CD4-positive, alpha-beta T cell treated with Interleukin-2 at 100 ng/mL for 4 hours (primary cell): ENCODE measurements at places on chromosomes 5 and 9.
A peak's percentile ranks its signal among the peaks of the same experiment; 100 is the strongest.

DNA sequence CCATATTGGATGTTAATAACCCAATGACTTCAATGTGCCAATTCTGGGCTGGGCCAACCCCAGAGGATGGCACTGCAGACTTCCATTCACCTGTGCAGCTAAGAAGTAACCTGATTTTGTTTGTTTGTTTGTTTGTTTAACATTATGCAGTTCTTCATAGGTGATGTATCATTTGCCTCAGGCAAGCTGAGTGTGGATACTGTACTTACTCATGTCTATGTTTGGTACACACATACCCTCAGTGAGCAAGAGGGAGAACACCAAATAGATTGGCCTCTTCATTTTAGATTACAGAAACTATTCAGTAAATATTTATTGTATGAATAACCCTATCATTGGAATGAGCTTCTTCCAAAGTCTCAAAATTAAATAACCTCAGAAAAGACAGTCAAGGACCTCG, 180.2 kb upstream of the SMC2 start:
- no peak for DNase-seq

DNA sequence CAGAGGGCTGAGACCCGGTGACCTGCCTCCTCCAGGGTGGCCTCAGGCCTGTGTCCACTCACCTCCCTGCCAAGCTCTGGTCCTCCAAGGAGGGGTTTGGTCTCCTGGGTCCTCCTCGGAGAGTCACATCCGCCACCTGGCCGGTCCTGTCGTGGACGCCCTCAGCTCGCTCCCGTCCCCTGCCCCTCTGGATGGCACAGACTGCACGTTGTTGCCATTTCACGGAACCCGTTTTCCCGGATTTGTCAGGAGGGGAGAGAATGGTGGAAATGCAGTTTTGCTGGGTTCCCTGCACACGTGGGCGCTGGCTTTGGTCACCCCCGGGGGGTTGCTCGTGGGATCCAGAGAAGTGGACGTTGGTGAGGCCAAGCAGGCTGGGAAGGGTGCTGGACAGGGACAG, 62.7 kb downstream of the RXRA start:
- no peak for DNase-seq

GRCh38 chr5:176700239-176700847, 53.1 kb downstream of the TSPAN17 start:
- no peak for DNase-seq

- DNase-seq = no peak
Observed at GRCh38 chr9:86304236-86304730, 21.9 kb upstream of the ISCA1 start.

DNA sequence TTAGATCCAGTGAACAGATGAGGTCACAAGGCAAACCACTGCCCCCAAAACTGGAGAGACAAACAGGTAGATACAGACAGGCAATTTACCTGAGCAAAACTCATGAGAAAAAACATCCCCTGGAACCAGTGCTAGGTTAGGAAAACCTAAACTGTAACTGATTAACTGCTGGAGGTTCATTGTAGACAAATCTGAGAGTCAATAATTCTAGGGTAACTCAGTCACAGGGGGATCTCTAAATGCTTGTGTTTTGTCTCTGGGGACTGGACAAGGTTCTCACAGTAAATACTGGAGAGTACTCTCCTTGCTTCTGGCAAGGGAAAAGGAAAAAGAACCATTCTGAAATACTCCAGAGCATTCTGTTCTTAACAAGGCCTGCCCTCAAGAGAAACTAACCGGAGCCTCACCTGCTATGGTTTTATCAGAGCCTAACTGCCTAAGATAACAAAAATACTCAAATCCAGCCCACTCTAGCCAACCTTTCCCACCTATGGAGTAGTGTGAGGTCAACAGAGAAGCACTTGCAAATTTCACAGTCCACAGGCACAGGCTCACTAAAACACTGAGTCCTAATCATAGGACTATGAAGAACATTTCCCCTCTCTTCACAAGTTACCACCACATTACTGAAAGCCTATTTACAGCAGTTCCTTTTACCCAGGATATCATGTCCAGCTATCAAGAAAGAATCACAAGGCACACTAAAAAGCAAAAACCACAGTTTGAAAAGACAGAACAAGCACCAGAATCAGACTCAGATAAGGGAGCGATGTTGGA, 139.9 kb upstream of the ACOT12 start:
- DNase-seq = no peak

DNA sequence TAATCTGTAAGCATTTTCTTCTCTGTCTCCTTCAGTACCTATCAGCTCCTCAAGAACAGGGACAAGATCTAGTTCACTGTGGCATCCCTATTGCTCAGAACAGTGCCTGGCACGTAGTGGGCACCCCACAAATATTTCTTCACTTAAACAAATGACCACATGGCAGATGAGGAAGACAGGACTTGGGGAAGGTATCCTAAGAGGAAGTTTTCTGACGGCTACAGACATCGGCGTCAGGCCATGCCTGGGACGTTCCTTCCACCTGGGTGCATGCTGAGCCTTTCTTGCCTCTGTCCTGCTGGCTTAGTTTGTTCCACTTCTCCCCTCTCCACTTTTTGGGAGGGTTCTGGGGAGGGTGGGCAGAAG, 60.2 kb downstream of the NEURL1B start:
- no peak for DNase-seq

- DNase-seq = no peak
Observed at GRCh38 chr9:95762322-95762721, 113.2 kb upstream of the ERCC6L2 start.

GRCh38 chr5:80654054-80654390, 430 bp upstream of the MSH3 start:
- no peak for DNase-seq

GRCh38 chr5:131230406-131230805, 33.4 kb upstream of the CDC42SE2 start:
- DNase-seq = no peak

GRCh38 chr5:143222287-143223231, 180.9 kb downstream of the NR3C1 start:
- peak; percentile 83 for DNase-seq

DNA sequence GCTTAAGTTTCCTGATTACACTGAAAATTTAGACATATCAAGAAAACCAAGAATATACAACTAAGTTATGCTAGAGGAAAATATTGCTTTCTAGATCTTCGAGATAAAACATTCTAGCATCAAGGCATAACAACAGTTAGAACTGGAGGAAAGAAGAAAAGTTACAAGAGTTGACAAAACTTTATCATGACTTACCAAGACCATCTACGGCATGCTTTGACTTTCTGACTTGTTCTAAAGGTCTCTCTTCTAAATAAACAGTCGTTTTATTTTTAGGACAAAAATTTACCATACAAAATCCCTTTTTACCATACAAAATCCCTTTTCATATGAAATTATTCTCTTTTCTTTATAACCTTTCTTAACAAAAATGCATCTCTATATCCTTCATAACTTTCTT, 1110.1 kb upstream of the CDH10 start:
- no peak for DNase-seq

GRCh38 chr5:172903790-172904189, 55.4 kb upstream of the RPL26L1 start:
- DNase-seq = no peak

DNA sequence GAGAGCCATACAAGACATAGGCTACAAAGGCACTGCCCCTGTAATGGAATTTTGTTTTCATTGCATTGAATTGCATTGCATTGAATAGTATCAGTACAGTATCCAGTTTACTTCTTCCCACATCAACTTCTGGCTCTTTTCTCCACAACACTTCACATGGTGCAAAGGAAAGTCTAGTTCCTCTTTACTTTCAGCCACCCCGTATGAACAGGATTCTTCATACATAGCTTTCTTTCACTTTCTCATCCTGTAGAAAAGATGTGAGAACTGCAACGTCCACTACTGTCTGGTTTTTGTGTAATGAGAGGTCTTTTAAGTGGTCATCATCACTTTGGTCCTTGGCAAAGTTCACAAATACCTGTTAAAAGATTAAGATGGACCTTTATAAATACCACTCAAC, 20.2 kb downstream of the NIPSNAP3B start:
- no peak for DNase-seq

DNA sequence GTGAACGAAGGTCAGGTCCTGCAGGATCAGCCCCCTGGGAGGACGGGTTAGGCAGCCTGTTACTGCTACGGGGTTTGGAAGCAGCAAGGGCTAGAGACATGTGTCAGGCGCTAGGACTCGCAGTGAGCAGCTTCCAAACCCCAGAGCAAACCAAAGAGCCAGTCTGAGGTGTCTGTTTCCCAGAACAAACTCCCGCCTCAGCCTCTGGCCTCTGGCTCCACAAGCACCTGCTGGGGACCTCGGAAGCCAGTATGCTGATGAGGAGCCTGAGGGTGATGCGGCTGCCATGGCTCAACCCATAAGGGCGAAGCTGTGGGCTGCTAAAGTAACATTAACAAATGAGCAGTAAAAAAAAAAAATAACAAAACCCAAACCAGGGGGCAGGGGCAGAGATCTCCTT, 35.0 kb downstream of the PRRT1B start:
- no peak for DNase-seq

DNA sequence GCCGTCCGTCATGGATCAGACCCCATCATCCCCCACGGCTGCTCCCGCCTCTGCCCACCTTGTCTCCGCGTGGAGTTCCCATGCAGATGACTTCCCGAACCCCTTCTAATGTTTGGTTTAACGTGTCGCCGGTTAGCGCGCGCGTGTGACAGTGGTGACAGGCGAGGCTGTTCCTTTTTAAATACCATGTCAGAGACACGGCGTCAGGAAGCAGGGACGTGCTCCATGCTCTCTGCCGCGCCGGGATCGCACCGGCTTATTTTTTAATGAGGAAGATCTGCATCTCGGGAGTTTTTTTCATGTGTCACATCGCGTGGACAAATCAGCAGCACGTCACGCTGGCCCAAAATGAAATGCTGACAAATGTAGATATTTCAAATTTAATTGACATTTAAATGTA, 35.9 kb downstream of the CRB2 start:
- no peak for DNase-seq

DNA sequence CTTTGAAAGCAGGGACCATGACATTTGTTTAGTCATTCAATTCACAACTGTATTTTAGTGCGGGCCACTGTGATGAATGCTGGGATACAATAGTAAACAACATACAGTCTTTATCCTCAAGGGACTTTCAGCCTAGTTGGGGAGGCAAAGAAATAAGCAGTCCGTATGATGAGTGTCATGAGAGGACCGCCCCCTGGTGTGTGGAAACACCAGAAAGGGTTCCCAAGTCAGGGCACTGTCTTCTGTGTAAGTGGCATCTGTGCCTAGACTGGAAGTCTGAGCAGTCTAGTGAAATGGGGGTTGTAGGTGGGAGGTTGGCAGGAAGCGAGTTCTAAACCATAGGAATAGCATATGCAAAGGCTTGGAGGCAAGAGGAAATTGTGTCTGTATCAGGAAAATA, 6.8 kb downstream of the C9orf43 start:
- DNase-seq = no peak

DNA sequence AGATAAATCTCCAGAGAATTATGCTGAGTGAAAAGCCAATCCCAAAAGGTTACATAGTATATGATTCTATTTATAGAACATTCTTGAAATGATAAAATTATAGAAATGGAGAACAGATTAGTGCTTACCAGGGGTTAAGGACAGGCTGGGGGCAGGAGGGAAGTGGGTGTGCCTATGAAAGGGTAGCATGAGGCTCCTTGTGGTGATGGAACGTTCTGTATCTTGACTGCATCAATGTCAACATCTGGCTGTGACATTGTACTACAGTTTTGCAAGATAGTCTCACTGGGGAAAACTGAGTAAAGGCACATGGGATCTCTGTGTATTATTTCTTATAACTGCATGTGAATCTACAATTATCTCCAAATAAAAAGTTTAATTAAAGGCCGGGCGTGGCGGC, 22.3 kb downstream of the ORM2 start:
- no peak for DNase-seq

GRCh38 chr5:93378073-93378472, 202.9 kb downstream of the NR2F1-AS1 start:
- DNase-seq = no peak

- DNase-seq = no peak
Observed at GRCh38 chr5:167684251-167684650, 607.2 kb upstream of the WWC1 start.

GRCh38 chr5:181120306-181120705, 10.7 kb downstream of the OR2V1 start:
- DNase-seq = no peak

DNA sequence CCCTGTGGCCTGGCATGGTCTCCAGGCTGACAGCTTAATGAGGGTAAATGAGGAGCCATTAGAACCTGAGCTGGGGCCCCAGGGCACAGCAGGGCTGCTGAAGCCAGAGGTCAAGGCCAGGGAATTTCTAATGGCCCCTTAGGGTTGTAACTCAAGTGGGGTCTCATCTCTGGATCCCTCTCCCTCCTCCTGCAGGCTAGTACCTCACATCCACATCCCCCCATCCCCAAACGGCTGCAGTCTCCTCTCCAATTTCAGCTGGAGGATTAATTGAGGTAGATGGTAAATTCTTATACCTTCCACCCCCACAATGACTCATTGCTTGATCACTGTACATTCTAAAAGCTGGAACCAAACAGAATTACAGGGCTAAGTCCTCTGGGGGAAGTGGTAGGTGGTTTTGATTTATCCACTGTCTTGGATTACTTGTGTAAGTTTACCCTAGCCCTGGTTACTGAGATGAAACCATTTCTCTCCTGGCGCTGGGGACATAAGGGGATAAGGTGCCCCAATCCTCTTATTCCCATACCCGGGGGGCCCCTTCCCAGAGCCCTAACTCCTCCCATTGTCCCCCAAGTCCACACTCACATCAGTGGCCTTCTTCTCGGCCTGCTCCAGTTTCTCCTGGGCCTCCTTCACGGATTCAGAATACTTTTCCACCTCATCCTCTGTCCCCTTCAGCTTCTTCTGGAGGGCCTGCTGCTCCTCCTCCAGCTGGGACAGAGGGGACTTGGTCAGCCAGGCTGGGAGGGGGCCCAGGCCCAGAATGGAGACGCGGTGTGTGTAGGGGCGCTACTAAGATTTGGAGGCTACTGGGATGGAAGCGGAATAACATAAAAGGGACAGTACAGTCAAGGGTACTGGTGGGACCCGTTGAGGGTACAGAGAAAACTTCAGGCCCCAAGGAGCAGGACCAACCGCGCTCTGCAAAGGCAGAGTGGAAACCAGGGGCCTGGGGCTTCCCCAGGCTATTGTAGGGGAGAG, 875 bp downstream of the TPM2 start:
- peak; percentile 20 for DNase-seq

DNA sequence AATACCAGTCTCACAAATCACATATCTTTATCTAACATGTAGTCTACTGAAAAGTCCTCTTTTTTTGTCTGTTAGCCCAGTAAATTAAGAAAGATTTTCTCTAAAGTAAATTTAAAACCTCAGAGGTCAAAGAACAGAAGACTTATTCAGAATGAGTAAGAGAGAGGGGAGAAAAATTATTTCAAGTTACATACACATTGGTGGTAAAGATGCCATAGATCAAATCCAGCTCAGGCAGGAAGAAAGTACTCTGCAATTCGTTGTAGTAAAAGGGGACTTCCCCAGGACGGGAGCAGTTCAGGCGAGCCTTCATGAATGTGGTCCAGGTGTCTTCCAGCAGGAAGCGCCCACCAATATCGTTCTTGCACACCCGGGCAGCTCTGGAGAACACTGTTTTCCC, 344.1 kb downstream of the SEMA5A start:
- DNase-seq = no peak

GRCh38 chr5:94562327-94562971, 56.0 kb downstream of the KIAA0825 start:
- DNase-seq = no peak

GRCh38 chr9:97526895-97527575, 25.6 kb downstream of the TMOD1 start:
- no peak for DNase-seq
